ENCODE measurements at places on chromosomes 2 and 18.

GRCh38 chr18:31248783-31249521 lies 69.0 kb upstream of the DSG1 start:
- no peak for DNase-seq

GRCh38 chr2:41966431-41966893 lies 81.4 kb upstream of the PKDCC start:
- DNase-seq: no peak

DNA sequence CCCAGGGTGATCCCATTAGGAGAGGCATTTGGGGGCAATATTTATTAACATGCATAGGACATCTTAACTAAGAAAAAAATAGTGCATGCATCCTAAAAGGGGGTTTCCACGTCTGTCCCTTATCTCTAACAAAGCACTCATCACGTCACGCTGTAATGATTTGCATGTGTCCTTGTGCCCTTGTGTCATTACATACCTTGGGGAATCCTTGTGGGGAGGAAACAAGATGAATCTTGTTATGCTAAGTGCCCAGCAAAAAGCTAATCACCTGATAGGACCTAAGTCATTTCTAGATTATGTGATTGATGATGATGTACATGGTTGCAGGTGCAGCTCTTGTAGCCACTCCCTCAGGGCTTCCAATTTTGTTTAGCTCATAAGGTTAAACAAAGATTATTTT lies 250.9 kb downstream of the FBXO15 start:
- DNase-seq: no peak

DNA sequence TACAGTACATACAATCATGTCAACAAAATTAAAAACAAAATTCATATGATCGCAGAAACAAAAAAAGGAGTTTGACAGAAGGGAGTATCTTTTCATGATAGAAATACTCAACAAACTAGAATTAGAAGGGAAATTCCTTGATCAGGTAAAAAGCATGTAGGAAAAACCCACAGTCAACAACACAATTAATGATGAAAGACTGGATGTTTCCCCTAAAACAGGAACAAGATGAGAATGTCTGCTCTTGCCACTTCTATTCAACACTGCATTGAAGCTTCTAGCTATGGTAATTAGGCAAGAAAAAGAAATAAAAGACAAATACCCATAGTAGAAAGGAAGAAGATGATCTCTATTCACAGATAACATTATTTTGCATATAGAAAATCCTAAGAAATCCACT lies 87.1 kb downstream of the SRBD1 start:
- DNase-seq: no peak

- no peak for DNase-seq
Observed at GRCh38 chr2:60652832-60653340, 99.4 kb upstream of the BCL11A start.

DNA sequence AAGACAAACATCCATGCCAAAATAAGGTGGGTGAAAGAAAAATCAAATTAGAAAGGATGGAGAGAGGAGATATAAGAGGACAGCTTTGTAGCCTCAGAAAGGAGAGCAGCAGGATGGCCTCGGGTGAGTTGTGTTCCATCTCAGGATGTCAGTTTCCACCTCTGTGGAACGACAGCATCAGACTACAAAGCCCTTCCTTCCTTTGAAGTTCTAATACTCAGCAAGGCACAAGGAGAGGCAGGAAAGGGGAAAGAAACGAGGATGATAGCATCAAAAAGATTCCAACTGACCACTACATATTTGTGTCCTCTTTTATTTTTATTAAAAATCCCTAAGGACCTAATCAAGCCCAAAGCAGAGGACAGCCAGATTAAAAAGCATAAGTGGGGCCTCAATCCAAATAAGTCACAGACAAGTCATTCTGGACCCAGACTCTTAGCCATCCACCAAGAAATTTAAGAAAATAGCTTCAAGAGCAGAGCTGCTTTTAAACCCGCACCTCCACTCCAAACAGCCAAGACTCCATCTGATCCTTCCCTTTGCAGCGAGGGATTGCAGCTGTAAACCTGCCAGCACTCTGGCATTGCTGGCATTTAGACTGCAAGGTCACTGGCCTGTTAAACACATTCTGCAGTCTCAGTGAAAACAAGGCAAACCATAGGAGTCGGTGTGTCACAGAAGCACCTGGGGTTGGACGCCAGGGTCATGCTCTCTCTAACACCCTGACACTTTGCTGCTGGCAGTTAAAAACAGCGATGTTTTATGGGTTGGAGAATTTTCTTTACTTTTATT lies 314.5 kb upstream of the CHAC2 start:
- no peak for DNase-seq

GRCh38 chr2:179454443-179455171 lies 190.0 kb upstream of the SESTD1 start:
- DNase-seq: no peak

- no peak for DNase-seq
Observed at GRCh38 chr2:4551691-4552474, 848.5 kb downstream of the DCDC2C start.

GRCh38 chr18:48418539-48419276 lies 9.5 kb upstream of the ZBTB7C start:
- DNase-seq: no peak
